ENCODE measurements at places on chromosomes 1 and 21.

GRCh38 chr1:67791686-67792085, 41.6 kb downstream of the GNG12 start:
- peak; percentile 88 for DNase-seq

- DNase-seq: no peak
Measured at GRCh38 chr1:153771841-153772593, 3.2 kb upstream of the SLC27A3 start.

- no peak for DNase-seq
Measured at GRCh38 chr1:147798731-147799130, 38.3 kb upstream of the GJA5 start.

DNA sequence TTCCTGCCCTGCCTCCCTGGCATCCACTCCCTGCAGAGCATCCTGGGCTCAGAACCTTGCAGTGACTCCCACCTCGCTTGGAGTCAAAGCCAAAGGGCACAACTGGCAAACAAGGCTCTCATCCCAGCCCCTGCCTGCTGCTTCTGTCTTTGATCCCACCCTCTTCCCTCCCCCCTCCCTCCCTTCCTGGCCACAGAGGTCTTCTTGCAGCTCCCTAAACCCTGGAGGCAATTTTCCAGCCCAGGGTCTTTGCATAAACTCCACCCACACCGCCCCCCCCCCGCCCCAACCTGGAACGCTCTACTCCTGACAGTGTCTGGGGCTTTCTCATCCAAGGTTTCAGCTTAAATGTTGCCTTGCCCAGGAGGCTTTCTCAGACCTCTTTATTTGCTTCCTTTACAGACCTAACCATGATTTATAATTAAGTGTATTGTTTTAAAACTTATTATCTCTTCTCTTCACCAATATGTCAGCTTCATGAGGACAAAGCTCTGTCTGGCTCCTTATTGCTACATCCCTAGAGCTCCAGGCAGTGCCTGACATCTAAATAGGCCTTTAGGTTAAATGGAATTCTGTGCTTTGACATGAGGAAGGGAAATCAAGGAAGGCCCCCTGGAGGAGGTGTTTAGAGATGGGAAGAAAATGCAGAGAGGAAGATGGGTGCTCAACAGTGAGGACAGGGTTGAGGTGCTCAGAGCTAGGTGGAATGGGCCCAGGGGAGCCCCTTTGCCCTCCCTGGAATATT, 37.7 kb upstream of the PADI1 start:
- DNase-seq: peak; percentile 26

GRCh38 chr1:84450910-84451309, 28.2 kb upstream of the RPF1 start:
- no peak for DNase-seq

DNA sequence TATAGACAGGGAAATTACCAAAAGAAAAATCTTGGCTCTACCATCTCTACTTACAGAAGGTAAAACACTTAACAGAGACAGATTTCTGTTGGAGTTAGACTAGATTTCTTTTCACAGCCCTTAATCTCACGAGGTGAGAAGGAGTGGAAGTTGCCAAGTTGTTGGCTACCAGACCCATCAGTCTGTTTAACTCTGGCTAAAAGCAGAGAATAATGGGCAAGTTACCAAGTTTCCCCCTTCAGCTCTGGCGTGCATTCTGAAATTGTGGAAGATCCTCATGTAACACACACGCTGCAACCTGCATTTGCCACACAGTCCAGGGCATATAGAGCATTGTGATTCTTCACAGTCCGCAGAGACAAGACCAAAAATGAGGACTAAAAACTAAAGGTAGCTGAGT, 49.3 kb downstream of the STX6 start:
- no peak for DNase-seq

GRCh38 chr21:35648512-35648911, 411.8 kb downstream of the SETD4 start:
- no peak for DNase-seq

- no peak for DNase-seq
Measured at GRCh38 chr21:25871566-25871965, 136.8 kb downstream of the GABPA start.

DNA sequence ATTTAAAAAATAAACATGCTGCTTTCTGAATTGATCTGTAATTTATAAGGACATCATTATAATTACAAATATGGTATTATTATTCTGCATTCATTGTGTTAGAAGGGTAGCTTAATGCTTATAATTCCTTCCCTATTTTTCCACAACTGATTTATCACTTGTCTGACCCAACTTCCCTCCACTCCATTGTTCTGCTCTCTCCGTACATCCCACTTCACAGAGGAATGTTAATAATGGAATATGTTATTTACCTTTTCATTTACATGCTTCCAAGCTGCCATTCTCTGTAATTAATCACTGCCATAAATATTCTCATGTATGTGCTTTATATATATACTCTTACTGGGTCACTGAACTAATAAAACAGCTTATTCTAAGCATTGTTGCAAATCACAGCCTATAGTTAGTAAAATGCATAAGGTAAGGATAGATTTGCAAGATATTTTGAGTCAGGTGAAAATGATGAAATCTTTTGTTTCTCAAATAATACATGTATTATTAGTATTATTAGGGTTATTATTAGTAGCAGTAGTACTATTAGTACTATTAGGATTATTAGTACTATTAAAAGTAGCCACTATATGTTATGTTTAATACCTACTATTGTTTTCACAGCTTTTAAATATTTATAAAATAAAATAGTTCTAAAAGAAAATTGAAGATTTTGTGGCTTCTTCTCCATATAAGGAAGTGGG, 70.6 kb upstream of the NEK7 start:
- no peak for DNase-seq

DNA sequence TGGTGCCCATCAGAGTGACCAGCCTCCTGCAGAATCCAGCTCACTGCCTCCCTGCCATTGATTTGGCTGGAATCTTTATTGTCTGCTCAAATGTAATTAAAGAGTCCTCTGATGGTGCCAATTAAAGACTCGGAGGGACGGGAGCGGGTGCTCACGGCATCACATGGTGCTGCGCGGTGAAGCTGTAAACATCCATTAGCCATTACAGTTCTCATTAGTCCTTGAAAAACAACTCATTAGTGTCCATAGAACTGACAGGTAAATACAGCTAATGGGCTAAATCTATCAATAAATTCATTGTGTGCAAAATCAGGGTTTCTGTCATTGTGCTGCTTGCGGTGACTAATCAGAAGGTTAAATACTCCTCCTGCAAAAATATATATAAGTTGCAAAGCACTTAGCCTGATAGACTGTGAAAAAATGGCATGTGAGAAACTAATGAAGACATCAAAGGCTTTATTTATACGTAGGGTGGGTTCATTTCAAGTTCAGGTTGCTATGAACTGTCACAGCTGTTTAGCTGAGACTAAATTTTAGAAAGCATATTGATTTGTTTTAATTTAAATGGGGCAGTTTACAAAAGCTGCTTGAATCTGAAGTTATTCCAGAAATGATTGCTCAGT, 289.8 kb upstream of the POU3F1 start:
- DNase-seq: no peak

DNA sequence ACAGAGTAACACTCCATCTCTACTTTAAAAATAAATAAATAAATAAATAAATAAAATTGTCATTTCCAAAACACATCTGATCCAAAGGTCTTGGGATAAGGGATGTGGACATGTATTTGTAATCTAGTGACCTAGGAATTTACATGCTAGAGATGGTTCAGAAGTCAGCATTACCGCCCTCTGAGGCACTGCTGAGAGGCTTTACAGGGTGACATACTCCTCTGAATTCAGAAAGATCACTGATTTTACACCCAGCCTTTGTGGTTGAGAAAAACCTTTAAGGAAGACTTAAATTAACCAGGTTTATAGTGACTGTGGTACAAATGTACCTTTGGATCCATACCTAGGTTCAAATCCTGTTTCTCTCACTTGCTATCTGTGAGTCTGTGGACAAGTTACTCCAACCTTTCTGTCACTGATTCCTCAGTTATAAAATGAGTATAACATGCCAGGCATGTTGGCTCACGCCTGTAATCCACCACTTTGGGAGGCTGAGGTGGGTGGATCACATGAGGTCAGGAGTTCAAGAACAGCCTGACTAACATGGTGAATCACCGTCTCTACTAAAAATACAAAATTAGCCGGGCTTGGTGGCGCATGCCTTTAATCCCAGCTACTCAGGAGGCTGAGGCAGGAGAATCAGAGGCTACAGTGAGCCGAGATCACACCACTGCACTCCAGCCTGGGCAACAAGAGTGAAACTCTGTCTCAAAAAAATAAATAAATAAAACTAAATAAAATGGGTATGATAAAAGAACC, 20.1 kb downstream of the OSBPL9 start:
- peak; percentile 87 for DNase-seq

GRCh38 chr1:24558902-24559791, 3.3 kb downstream of the NCMAP start:
- DNase-seq: peak; percentile 82

GRCh38 chr1:101025283-101025656, 314 bp downstream of the DPH5 start:
- DNase-seq: no peak

DNA sequence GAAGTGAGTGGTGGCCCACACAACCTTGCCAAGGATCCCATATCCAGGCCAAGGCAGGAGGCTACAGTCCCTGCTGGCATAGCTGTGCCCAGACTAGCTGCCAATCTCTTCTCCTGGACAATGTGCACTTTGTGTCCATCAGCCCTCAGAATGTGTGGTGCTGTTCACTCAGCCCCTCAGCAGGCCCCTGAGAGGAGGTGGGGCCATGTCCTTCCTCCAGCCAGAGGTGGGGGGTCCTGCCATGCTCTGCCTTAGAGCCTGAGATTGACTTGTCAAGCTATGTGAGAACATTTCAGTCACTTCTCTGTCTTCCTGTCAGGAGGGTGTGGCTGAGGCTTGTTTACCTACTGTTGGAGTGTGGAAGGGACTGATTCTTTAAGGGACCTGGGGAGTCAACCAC, 1.4 kb downstream of the NCF2 start:
- DNase-seq: no peak

- DNase-seq: no peak
Measured at GRCh38 chr1:72915581-72915980, 633.2 kb upstream of the NEGR1 start.

- DNase-seq: no peak
Measured at GRCh38 chr1:101588677-101589076, 351.9 kb downstream of the S1PR1 start.

DNA sequence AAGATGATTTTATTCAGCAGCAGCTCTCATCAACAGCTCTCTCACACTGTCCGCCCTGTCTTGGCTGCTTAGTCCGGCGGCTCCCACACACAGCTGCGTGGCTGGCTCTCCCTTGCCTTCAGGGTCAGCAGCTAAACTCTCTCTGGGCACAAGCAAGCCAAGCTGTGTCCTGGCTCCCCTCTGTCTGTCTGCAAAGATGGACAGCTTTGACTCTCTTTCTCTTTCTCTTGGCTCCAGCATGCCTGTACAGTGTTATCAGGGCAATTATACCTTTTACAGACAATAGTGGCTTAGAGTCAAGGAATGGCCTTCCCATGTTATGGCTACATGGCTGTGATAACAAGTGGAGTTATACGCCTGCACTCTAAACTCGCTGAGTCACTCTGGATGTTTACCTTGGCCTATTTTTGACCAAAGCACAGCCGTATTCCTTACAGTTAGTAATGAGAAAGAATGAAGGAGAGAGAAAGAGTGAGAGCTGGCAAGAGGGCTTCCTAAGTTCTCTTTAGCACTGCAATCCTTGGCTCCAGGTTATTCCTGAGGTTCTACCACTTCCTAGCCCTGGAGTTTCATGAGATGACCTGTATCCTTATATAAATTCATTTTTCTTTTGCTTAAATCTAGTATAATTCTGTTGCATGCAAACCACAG, 59.9 kb upstream of the ZSWIM5 start:
- DNase-seq: peak; percentile 90

DNA sequence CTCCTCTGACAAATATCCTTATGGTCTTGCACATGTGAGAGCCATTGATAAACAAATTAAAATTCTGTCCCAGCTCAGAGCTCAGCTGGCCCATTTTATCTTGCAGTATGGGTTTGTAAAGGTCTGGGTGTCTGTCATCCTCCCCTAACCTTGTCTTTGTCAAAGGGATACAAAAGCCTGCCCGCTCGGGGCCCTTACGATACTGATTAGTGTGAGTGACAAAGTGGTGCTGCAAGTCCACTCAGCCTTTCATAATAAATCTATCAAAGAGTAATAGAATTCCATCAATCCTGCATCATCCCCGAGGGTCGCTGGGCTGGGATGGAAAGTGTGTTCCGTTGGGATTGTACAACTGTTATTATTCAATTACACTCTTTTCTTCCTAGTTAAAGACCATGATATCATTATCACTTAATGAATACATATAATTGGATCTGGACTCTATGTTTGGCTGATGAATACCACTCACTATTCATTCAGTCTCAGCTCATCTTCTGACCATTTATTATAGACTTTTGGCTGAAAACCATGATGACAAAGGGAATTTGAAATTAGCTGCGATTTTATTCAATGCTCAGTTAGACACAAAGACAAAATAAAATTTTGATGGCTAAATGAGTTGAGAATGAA, 122.5 kb upstream of the FOXD3 start:
- no peak for DNase-seq

GRCh38 chr1:47507881-47508701, 70.2 kb downstream of the FOXD2 start:
- no peak for DNase-seq

DNA sequence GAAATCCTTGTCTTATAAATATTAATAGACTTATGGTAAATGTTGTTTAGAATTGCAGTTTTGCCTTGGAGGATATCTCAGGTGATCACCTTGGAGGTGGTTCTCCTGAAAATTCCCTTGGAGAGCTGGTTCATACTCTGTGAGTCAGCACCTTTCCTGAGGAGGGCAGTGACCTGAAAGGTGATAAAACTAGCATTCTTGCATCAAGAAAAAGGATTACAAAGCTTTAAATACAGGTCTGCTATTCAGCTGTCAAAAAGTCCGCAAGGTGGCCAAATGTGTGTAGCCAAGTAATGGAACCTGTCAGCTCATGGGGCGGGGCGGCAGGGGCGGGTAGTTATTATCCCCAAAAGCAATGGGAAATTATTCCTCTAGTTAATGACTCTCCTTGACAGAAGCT, 52.8 kb upstream of the EDARADD start:
- no peak for DNase-seq

DNA sequence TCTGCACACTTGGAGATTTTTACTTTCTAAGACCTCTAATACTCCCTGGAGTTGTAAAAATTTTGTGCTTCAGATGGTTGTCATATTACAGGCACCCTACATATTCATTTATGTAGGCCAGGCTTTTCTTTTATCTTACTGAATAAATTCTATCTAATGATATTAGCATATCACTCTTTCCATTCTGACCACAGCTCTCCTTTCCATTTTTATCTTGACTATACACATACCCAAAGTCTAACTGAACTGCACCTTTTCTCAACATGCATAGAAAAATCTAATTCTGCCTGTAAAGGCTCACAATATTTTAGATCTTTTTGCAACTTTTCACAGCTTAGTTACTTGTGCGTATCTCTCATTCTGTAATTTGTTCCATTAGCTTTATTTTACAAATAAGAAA, 52.7 kb upstream of the TSHB start:
- DNase-seq: no peak

All from astrocyte of the spinal cord (primary cell).